ENCODE measurements at places on chromosomes 7 and 10.

- DNase-seq, result no peak
Measured at GRCh38 chr7:96196676-96197075, 125.2 kb downstream of the SLC25A13 start.

- DNase-seq, result no peak
Measured at GRCh38 chr10:15084502-15084922, 4.1 kb downstream of the ACBD7 start.

DNA sequence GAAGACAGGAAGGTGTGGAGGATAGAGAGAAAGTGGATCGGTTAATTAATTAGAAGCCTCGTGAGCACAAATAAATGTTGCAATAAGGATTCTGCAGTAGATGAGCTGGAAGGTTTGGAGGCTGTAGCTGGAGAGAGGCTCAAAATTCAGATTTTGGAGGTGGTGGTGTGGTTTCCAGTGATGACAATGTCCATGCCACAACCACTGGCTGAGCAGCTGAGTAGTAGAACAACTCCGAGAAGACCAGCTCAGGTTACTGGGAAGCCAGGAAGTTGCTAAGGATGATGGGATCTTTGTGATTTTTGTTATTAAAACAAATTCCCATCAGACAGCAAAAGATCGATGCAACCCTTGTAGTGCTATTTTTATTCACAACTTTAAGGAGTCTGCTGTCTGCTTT lies 7.7 kb downstream of the SLC26A4 start:
- no peak for DNase-seq

DNA sequence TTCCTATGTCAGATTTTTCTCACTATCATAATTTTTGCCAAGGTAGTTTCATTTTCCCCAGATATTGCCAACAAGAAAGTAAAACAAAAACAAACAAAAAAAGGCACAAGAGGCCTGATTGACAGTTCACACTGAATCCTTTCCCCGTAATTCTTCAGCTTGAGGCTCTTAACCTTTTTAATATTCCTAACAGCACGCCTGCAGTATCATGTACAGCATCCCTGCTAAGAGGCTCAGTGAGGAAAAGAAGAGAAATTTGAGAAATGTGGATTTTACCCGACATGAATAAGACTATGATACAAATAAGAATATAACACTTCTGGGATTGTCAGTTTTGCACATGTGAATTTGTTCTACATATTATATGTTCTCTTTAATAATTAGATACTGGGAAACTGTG lies 182.4 kb upstream of the CDK1 start:
- no peak for DNase-seq

DNA sequence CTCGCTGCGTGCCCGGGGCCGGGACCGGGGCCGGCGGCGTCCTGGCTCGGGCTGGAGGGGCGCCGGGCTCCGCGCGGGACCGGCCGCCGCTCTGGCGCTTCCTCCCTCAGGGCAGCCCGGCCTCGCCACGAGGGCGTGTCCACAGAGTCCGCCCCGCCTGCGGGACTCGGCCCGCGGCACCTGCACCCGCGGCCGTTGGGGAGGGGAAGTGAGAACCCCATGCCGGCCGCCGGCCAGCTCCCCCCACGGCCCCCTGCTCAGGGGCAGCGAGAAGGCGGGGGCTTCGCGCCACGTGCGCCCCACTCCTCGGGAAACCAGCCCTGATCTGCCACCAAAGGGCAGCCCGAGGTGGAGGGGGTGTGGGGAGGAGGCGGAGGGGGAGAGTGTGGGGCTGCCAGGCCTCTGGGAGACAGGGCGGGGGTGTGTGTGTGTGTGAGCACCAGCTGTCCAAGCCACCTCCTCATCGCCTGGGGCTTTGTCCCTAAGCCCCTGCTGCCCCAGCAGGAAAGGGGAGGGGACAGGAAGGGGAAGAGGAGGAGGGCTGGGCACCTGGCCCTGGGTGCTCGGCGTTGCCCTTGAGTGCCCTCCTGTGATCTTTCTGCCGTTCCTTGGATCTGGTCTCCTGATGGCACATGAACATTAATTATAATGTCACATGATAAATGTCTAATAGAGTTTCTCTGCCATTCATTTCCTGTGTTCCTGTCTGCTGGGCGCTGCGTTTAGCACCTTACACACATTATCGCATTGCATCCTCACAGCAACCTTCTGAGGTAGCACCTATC lies at the start of gene PIK3AP1:
TSS of gene PIK3AP1 (minus strand) at position 93 of the 785 bp plus-strand sequence. CDS start 120 bp downstream, outside the sequence.
- DNase-seq, result peak; percentile 93

DNA sequence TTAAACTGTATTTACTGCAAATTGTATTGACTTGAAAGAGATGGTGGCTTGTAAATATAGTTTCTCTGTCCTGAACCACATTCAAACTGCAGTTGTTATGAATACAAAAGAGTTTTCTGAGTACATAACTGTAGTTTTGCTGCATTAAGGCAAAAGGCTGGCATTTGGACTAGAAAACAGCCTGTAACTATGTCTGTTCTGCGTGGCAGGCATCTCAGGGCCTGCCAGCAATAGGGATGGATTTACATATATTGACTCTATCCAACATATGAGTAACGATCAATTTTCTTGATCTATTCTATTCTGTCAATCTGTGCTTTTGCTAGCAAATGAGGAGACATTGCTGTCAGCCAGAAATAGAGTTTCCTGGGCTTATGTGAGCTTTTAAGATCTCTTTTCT lies 174.6 kb downstream of the TMEM26 start:
- DNase-seq, result no peak

- DNase-seq, result no peak
Measured at GRCh38 chr7:130946114-130946513, 212.1 kb upstream of the KLF14 start.

- no peak for DNase-seq
Measured at GRCh38 chr10:131703941-131704340, 196.9 kb upstream of the PPP2R2D start.

- DNase-seq, result no peak
Measured at GRCh38 chr7:142796501-142797390, 26.0 kb downstream of the PRSS2 start.

DNA sequence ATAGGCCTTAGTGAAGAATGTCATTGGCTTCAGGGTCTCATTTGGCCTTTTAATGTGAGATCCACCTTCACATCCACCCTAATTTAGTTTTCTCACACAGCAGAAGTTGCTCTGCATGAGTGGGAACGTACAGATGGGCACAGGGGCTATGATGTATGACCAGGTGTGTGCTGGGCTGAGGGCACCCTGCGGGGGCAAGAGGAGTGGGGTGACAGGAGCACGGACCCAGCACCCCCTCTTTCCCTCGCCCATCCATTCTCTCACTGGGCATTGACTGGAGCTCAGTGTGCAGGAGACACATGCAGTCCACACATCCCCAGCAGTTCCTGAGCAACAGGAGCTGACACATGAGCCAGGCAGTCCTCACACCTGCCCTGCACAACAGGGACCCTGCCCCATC lies 95.1 kb upstream of the PPP2R2D start:
- DNase-seq, result no peak

DNA sequence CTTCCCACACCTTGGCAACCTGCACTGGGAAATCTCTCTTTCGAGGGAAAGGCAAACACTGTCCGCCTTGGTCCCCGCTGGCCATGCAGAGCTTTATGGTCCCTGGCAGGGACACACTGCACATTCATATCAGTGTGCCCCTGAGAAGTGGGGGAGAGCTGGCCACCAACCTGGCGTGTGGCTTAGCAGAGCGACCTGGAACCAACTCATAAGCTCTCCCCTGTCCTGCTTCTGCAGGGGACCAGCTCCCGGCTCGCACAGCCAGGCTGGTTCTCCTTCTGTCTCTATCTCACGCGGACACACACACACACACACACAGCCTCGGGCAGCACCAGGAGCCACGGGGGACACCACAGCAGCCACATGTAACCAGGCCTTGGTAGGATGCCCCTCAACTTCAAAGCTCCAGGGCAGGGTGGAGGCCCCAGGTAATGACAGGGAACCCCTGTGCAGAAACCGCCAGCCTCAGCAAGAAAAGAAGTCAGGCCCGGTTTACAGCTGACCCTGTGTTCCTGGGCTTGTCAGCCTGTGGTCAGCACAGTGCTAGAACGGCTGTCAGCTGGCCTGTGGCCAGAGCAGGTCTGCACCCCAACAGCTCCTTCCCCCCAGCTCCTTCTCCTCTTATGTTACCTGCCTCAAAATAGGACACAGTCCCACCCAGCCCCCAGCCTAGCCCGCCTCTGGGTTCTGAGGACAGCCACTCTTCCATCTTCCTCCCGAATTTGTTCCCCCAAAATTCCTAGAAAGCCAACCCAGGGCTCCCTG lies 69.3 kb downstream of the OAT start:
- no peak for DNase-seq

- peak; percentile 29 for DNase-seq
Measured at GRCh38 chr7:118245267-118246040, 20.9 kb downstream of the ANKRD7 start.

DNA sequence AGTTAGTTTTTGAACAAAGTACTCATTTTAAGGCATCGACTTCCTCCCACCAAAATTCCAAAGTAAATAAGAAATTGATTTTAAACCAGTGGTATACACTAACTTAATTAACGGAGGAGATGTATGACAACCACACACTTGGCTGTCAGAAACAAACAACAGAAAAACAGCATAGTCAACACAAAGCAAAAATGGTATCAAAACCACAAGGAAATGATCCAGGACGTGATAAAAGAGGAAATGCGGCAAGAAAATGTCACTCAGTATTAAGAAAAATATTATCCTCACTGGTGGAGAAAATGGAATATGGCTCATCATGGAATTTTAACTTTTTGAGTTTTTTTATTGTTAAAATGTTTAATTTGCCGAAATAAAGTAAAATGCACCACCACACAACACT lies 17.5 kb downstream of the KIAA1549 start:
- DNase-seq, result no peak

GRCh38 chr7:126780993-126781392 lies 471.7 kb downstream of the GRM8 start:
- no peak for DNase-seq

DNA sequence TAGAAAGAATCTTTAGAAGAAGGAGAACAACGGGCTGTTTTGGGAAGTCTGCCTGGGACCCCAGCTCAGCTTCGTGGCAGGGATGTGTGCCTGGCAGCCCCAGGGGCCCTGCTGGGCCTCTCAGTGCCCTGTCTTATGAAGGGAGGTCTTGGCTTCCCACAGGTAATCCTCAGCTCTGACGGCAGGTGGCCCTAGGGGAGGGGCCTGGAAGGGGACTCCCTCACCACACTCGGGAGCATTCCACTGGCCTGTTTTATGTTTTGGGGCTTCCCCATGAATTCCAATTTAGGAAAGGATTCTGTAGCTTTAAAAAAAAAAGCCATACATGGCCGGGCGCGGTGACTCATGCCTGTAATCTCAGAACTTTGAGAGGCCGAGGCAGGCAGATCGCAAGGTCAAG lies 3.0 kb upstream of the DMBT1 start:
- DNase-seq, result no peak

DNA sequence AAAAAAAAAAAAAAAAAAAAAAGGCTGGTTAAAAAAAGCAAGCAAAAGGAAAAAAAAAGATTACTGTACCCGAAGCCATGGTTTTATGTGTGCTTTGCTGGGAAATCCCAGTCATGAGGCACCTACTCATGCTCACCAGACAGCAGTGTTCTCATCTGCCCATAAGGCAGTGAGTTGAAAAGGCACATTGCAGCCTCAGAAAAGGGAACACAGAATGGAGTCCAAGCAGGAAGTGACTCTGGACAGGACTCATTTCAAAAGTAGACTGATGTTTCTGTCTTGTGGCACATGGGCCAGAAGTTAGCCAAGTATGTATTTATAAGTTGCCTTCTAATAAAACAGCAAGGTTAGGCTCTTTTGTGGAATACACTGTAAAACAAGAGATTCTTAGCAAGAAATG lies 40.2 kb downstream of the PDSS1 start:
- peak; percentile 83 for DNase-seq

DNA sequence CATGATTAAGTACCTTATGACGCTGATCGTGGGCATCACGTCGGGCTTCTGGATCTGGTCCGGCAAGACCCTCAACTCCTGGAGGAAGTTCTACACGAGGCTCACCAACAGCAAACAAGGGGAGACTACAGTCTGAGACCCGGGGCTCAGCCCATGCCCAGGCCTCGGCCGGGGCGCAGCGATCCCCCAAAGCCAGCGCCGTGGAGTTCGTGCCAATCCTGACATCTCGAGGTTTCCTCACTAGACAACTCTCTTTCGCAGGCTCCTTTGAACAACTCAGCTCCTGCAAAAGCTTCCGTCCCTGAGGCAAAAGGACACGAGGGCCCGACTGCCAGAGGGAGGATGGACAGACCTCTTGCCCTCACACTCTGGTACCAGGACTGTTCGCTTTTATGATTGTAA lies 2.5 kb downstream of the FZD1 start:
- no peak for DNase-seq

DNA sequence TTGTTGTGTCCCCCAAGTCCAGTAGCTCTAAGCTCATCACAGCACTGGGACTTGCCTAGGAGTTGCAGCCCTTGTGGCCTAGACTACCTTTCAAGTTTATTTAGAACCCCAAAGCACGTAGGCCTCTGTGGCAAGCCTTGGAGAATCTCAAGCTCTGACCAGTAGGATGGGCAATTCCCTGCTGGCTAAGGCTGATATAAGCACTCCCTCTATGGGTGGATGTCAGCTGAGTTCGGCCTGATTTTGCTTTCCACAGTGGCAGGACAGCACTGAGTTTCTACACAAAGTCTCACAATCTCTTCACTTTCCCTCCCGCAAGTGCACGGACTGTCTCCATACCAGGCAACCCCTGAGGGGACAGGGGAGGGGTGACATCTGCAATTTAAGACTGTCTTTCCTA lies 886.4 kb upstream of the LRRN3 start:
- no peak for DNase-seq

DNA sequence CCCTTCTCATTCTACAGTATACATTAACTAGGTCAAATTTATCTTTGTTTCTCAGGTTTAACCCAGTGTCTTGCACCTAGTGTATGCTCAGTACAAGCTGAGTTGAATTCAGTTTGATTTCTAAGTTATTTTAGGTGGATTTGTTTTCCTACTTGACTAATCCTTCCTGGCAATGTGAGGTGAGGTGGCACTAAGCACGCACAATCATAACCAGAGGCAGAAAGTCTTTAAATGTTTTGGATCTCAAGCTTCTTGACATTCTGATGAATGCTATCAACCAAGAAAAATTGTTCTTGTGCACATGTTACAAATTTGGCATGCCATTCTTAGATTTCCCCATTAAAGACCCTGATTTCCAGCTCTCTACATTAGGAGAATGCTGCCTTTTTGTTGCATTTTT lies 3.2 kb downstream of the BZW2 start:
- DNase-seq, result no peak
